ENCODE measurements at places on chromosomes 6 and 20.

DNA sequence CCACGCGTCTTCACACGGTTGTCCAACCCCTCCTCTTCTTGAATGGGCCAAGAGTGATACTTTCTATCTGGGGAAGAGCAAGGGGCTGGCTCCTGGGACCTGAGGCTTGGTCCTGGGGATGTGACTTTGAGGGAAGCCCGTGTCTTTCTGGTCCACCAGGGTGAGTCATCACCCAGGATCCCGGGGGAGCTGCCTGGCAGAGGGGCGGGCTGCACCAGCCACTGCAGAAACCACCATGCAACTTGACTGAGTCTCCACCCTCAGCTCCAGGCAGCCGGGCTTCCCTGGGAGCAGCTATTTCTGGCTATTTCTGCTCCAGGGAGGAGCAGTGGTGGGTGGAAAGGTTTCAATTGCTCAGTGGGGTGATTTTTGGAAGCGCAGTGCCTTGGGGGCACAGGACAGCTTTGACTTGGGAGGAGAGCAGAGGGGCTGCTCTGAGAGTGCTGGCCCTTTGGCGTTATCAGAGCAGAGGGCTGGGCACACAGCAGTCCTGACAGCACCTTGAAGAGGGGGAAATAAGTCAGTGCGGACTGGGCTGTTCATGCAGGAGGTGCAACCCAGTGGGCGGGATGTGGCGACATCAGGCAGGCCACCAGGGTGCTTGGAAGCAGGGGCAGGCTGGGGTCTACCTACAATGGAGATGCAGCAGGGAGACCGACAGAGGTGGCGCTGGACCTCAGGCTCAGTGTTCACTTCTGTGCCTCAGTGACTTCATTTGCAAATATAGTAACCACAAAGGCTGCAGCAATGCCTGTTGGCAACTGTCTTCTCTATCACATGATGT lies 45.1 kb upstream of the FAM83D start:
- no peak for DNase-seq

DNA sequence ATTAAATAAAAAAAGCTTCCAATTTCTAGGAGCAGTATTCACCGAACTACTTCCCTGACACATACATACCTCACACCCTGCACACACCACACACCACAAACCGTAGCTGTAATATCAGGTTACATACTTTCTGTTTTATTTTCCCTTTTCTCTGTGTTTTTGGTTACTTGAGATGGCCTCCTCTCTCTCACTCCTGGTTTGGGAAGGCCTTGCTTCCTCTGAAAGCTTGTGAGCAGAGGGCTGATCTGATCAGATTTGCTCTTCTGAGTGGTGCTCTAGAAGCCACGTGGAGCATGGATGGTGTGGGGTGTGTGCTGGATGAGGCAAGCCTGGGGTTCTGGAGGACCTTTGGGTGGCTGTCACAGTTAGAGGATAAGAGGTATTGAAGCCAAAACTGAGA lies 20.9 kb downstream of the UTRN start:
- no peak for DNase-seq

GRCh38 chr6:106509420-106510089 lies 119.7 kb downstream of the RTN4IP1 start:
- no peak for DNase-seq

- DNase-seq = no peak
These were observed 15.6 kb upstream of the BPHL start for GRCh38 chr6:3102875-3103274.

DNA sequence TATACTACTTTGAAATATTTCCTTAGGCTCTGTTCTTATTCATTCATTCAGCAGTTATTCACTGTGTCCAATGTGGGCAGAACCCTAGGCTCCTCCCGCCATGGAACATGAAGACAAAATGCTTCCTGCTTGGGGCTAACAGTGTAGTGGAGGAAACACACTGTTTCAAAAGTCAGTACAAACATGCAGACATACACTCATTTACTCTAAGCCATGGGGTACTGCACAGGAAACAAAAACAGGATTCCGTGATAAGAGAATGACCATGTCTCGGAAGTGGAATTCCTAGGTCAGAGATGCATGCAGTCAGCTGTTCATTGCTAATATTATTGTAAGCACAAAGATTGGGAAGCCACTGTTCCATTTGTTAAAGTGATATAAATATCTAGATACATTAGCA lies 18.4 kb upstream of the FAM209A start:
- no peak for DNase-seq

- peak; percentile 62 for DNase-seq
These were observed 277.6 kb downstream of the CDC5L start for GRCh38 chr6:44665143-44665542.

- DNase-seq = no peak
These were observed 67.4 kb downstream of the ALDH8A1 start for GRCh38 chr6:134882426-134883038.

DNA sequence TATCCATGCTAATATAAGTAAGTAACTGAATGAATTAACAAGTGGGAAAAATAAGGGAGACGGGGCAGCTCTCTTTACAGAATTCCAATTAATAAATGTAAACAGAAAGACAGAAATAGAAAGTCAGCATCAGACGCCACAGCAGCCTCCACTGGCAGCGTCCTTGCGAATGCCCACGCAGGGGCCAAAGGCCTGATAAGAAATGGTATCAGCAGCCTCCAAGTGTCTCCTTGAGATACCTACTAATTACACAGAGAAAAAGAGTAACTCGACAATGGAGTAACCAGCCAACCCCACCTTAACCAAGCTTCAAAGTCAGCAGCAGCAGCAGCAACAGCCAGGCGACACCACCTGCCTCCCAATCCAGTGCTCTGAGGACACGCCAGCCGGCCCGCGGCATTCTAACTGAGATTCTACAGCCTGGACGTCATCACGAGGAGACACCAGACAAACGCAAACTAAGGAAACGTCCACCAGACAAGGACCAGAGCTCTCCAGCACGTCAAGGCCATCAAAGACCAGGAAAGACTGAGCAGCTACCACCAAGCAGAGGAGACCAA lies 78.8 kb downstream of the TAF4 start:
- no peak for DNase-seq

- no peak for DNase-seq
These were observed 26.0 kb downstream of the PCK1 start for GRCh38 chr20:57586943-57587277.

GRCh38 chr20:1163105-1163504 lies 21.7 kb downstream of the TMEM74B start:
- DNase-seq = peak; percentile 60

- no peak for DNase-seq
These were observed 2.1 kb downstream of the WFDC8 start for GRCh38 chr20:45576995-45577394.

DNA sequence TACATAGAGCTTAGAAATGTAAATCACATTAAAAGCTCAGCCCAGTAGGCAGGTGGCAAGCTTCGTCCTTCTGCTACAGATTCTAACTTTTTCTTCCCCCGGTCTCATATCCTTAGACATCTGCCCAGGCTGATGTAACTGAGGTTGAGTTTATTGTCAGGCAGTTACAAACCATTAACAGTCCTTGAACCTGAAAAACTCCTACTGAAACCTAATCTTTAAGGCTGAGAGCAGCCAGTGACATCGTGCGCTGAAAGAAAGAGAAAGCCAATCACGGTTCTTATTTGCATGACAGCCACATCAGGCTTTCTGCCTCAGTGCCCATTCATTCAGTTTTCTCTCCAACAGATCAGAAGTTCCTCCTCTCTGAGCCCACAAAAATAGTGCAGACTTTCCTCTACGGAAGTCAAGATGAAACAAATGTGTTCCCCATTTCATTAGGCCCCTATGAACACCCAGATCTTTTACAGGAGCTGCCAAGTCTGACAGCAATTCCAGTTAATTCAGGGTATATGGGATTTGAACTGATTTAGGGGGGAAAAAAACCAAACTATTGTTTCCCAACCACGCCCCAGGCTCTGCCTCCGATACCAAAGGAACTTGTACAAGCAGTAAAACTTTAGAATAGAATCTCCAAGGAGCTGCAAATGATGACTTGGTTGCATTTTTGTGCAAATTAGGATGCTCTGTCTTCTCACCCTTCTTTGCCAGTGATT lies at the start of gene NHSL1:
Gene NHSL1, minus strand, starts transcription at position 192 of the 716 bp plus-strand sequence. CDS start 204 bp downstream, outside the sequence.
- DNase-seq = no peak

DNA sequence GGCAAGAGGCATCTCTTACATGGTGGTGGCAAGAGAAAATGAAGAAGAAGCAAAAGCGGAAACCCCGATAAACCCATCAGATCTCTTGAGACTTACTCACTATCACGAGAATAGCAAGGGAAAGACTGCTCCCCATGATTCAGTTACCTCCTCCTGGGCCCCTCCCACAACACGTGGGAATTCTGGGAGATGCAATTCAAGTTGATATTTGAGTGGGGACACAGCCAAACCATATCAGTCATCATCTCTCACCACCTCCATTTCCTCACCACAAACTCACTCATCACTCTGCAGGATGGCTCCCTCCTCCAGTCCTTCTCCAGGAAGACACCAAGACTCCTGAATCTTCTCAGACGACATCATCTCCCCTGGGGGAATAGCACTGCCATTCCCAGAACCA lies 25.8 kb upstream of the SLC16A10 start:
- DNase-seq = no peak

DNA sequence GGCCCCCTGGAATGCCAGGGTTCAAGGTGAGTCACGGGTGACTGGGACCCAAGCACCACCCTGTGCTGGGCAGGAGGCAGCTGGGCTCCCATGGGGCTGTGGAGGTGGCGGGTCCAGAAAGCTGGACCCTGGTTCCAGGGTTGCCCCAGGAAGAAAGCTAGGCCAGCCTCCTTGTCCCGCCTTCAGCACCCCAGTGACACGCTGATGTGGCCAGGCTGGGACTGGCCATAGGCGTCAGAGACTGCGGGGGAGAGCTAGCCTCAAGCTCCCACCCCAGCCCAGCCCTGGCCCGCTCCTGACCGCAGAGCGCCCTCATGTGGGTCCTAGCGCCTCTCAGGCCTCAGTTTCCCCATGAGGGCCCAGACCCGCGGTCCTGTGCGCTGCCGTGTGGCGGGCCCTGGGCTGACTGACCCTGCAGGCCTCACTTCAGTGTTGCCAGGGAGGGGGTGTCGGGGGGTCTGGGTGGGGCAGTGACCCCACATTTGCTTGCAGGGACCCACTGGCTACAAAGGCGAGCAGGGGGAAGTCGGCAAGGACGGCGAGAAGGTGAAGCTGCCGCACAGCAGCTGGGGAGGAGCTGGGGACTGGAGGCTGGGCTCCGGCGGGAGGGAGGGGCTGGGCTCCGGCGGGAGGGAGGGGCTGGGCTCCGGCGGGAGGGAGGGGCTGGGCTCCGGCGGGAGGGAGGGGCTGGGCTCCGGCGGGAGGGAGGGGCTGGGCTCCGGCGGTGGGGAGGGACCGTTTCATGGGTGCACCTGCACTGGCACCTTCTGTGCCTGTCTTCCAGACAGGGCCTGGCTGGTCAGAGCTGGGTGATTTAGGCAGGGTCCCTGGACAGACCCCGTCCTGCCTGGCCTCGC lies 7.9 kb downstream of the COL9A3 start:
- DNase-seq = no peak

GRCh38 chr6:46511320-46511719 lies 20.1 kb upstream of the RCAN2 start:
- no peak for DNase-seq

DNA sequence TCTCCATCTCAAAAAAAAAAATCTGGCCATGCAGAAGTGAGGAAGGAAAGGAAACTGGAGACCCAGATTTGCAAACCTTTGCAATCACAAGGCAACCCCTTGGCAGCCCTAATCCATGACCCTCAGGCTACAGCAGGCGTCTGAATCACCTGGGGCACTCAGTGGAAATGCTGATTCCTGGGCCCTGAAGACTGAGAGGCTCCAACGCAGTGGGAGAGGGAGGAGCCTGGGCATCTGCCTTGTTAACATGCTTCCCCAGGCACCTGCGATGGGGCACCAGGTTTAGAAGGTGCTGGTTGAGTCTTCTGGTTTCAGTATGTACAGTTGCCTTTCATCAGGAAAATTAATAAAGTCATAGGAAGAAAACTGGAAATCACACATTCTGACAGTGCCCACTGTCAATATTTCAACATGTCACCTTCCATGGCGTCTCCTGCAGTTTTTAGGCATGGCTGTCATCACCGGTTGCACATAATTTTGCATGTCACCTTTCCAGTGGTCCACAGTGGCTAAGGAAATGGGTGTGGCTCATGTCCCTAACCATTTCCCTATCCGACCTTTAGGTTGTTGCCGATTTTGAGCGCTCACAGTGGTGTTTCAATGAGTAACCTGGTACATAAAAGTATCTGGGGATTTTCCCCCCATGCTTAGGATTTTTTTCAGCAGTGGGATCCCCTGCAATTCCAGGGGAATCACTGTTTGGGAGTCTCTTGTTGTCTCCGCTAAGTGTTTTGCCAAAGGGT lies 56.9 kb downstream of the PREX1 start:
- no peak for DNase-seq

DNA sequence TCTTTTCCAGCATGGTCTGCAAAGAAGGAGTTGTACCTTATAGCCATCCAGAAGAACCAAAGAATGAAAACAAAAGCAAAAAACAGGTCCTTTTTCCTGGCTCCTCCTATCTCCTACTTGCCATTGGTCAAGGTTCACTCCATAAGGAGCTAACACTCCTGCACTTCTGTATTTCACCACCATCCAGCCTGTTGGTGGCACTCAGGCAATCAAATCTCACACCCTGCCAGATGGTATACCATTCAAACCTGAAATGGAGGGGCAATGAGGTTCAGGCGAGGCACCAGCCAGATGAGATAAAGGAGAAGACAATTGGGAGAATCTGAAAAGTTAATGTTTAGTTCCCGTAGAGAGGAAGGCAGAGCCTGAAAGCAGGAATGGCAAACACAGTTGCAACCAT lies 203.8 kb downstream of the ALDH8A1 start:
- no peak for DNase-seq

GRCh38 chr20:60559462-60559861 lies 601.2 kb downstream of the CDH26 start:
- DNase-seq = no peak

DNA sequence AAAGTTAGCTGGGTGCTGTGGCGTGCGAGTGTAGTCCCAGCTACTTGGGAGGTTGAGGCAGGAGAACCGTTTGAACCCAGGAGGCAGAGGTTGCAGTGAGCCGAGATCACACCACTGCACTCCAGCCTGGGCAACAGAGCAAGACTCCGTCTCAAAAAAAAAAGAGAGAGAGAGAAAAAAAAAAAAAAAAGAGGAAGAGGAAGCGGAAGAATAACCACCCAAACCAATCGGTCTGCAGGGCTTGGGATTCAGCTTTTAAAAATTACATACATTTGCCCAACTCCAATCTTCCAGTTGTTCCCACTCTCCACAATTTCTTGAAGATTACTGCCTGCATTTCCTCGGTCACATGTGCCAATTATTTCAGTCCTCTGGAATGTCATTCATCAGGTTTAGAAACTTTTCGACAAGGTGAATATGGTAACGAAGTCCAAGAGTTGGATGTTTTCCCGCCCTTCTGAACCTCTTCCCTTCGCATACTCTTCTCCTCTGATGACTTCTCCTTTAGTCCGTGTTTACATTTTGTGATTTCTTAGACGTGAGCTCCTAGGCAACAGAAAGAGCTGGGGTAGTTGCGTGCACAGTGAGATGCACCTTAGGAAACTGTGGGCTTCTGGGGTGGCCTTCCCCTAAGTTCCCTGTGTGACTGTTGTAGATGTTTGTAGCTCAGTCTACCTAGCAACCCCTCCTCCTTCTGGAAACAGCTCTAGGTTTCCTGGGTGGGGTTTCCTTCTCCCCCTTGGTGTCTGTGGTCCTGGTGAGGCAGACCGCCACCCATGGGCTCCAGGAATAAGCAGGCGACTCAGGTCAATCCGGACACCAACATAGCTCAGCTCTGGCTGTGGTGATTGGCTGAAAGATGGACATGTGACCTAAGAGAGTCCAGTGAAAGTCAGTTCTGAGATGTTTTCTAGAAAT lies 63.0 kb upstream of the NCOA3 start:
- no peak for DNase-seq

- no peak for DNase-seq
These were observed 3.3 kb upstream of the STMND1 start for GRCh38 chr6:17098538-17098937.
